Hair follicular keratinocyte (primary cell): ENCODE measurements at places on chromosomes 1 and 21. TPM values are rescaled to one million over a fixed set of nuclear protein-coding genes. Genes with fewer than 3 reads are reported as not detected.

The OR2L13 gene
- 0.08 and 0.23 TPM in 2 replicates for total RNA-seq

The DMBX1 gene
- total RNA-seq: not detected in 2 replicates

The C1orf141 gene
- total RNA-seq: not detected in 2 replicates

The FAM43B gene
- 0.11 and 0.31 TPM in 2 replicates for total RNA-seq

The OSCP1 gene
- total RNA-seq: 2.2 and 9.2 TPM in 2 replicates

The PAFAH2 gene
- total RNA-seq: 7.8 and 10.5 TPM in 2 replicates

The CFHR4 gene
- not detected in 2 replicates for total RNA-seq
